ENCODE measurements at places on chromosomes 6 and 20.

GRCh38 chr20:23666189-23666588 lies 22.6 kb downstream of the CST4 start:
- DNase-seq, result no peak

- DNase-seq, result no peak
Measured at GRCh38 chr20:53034899-53035298, 62.7 kb downstream of the TSHZ2 start.

GRCh38 chr6:106143665-106144064 lies 57.5 kb downstream of the PRDM1 start:
- no peak for DNase-seq

DNA sequence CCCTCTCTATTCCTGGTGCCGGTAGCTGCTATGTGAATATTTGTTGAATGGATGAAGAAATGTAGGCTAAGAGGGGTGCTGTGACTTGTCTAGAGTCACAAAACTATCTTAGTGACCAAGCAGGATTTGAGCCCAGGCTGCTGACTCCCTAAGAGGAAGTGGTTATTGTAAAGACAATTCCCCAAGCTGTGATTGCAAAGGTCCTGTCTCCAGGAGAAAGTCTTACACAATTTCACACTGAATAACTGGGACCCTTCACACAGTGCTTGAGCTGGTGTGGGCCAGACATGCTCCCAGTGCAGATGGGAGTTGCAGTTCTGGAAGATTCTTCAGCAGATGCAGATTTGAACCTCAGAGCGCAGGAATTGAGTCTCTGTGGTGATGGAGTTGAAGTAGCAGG lies 38.1 kb downstream of the IYD start:
- DNase-seq, result no peak

GRCh38 chr6:107443608-107444267 lies 15.6 kb downstream of the PDSS2 start:
- no peak for DNase-seq

DNA sequence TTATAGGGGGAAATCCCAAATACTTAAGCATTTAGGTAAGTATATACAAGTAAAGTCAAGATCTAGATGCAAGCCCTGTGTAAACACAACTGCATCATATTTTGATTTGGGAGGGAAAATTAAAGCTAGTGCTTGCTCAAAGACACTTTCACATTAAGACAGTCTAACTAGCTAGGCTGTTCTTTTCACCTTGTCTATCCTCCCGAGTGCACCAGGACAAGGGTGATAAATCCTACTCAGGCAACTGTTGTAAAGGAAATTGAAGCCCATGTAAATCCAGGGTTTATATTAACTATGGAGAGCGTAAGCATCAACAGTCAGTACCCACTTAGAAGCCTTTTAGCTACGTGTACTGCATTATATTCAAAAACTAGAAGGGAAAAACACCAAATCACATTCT lies 19.3 kb upstream of the BACH2 start:
- DNase-seq, result no peak

DNA sequence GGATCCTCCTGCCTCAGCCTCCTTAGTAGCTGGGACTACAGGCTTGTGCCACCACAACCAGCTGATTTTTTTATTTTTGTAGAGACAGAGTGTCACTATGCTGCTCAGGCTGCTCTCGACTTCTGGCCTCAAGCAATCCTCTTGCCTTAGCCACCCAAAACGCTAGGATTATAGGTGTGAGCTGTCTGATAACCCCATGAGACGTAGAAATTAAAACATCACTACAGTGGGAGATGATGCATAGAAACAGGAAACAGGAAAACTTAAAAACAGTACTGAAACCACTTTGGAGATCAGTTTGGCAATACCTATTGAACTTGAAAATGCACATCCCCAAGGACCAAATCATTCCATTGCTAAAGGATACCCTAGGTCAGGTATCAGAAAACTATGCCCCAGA lies 10.8 kb downstream of the SENP6 start:
- DNase-seq, result no peak

- no peak for DNase-seq
Measured at GRCh38 chr6:2073476-2073875, 171.9 kb downstream of the GMDS start.

DNA sequence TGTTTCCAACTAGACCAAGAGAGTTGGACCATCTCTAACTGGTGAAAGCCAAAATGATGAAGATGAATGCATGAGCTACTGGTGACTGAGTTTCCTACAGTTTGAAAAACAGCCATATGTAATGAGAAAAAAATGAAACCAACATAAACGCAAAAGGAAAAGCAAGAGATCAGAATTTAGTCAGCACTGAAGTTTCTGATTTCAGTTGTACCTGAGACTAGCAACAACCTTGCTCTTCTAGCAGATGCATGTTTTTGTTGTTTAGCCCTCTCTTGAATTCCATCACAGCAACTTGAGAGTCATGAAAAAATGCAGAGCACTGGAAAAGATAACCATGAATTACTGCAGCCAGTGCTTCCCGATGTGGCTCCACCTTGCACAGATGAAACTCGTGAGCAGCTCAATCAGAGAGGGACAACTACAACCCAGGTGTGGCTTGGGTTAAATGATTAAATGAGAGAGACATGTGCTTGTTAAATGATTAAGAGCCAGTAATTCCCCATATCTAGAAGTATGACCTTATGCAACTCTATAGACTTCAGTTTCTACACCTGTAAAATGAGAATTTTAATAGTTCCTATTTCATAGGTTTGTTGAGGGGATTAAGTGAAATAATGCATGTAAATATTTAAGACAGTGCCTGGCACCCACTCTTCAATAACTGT lies 104.8 kb downstream of the ELOVL4 start:
- no peak for DNase-seq

DNA sequence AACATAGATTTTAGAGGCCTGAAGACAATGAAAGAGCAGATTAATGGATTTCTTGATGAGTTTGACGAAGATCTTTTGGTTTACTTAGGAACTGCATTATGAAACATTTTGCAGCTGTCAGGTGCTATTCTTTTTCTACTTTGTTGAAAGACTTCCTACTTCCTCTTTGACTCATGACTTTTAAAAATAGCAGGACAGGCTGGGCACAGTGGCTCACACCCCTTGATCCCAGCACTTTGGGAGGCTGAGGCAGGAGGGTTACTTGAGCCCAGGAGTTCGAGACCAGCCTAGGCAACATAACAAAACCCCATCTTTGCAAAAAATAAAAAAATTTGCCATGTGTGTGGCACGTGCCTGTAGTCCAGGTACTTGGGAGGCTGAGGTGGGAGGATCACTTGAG lies 52.0 kb downstream of the ITCH start:
- no peak for DNase-seq

DNA sequence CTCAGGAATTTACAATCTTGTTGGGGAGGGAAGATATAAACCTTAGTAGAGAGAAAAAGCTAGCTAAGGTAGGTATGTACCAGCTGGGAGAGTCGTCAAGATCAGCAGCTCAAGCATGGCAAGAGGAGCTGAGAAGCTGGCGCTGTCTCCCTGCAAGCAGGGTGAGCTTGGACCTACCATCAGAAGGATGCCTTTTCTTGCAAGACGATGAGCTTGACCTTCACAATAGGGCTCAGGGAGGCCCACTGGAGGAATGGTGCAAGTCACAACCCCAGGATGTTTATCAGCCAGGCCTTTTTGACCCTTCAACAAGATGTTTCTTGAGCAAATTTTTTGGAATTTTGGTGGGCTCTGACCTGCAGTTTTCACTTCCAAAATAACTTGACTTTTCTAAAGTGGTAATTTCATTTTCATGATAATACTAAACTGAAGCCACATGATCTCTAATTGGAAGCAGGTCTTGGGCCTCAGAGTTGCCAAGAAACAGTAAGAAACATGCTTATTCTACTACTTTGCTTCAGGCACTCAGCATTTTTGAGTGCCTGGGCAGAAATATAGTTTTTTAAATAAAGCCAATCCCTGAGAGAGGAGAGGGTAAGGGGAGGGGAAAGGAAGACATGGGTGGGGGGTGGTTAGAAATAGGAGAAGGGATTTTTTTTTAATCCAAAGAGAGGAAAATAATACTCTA lies 258.1 kb downstream of the CLIC5 start:
- no peak for DNase-seq

Data from thymus (tissue), 14 donors.